Endodermal cell (in vitro differentiated cells): ENCODE measurements at places on chromosomes 3 and 15. TPM values are rescaled to one million over a fixed set of nuclear protein-coding genes. Genes with fewer than 3 reads are reported as not detected.
A peak's percentile ranks its signal among the peaks of the same experiment; 100 is the strongest.

Gene ZNF385D
- 1.1 and 1.5 TPM in 2 replicates for total RNA-seq

Gene GRK7
- total RNA-seq = not detected in 3 replicates

Gene ADPRH
- total RNA-seq = 9.6 and 11.8 TPM in 2 replicates

DNA sequence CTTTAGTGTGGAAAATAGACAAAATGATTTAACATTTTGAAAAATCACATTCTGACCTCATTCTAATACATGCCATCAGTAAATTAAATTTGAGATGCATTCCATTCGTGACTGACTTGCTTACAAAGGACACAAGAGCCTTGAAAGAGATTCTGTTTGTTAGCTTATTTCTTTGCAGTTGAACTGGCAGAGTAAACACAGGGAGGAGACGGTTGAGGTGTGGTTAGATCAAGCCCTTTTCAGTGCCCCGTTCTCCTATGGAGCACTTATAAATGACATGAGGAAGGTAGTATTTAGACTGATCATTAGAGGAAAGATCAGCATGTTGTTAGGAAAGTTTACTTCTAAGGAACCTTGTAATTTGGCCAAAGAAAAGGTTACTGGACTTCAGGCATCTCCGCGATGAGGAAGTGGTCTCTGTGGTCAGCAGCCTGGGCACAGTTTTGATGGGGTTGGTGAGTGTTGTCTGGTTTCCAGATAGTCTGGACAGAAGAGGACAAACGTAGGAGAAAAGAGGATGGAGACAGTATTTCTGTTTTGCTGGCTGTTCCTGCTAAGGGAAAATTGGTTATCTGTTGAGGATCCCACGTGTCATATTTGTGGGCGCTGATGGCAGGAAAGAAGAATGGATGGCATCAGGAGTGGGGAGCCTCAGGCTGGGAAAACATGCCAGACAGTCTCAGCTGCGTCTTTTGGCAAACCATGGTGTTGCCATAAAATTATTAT, 328.9 kb upstream of the TBL1XR1 start:
- no peak for DNase-seq

DNA sequence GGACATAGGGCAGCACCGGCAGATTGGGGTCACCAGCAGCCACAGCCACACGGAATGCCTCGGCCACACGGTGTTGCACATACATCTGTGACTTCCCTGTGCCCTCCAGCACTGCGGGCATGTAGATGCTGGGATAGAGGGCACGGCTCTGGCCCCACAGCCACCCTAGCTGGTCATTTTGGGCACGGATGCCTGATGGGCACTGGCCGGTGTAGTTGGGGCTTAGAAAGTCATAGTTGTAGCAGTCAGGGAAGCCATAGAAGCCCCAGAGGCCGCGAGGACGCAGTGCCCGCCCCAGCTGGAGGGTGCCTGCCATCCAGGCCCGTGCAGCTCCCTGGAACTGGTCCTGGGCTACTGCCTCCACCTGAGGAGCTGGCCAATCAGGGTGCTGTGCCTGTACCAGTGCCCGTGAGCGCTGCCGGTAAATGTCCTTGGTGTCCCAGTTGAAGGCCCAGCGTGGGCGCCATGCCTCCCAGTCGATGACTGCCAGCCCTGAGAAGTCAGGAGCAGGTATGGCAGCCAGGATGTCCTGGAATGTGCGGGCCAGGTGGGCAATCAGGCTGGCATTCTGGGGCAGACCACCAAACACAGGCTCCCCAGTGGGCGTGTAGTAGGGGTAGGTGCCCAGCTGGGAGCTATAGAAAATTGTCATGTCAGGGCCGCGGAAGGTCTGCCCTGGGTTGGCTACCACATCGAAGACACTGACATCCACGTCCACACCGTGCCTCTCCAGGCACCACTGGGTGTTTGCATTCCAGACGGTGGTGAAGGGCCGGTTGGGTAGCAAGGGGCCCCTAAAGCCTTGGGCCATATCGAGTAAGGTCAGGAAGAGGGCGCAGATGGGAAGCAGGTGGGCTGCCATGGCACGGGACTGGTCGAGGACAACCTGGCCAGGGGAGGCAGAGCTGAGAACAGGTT, 1.0 kb downstream of the HYAL1 start:
- peak; percentile 51 for DNase-seq

GRCh38 chr3:104628185-104628789, 738.4 kb upstream of the ALCAM start:
- no peak for DNase-seq
